ENCODE measurements at places on chromosomes 3 and 15.

- no peaks in the 10 kb centered on the region for H3K4me1 ChIP-seq
- H3K27ac ChIP-seq: no peak overlapping the region
- no peak for DNase-seq
- H3K4me3 ChIP-seq: no peak overlapping the region
These were observed 161.7 kb upstream of the ZNF385D start for GRCh38 chr3:21912711-21913110.

DNA sequence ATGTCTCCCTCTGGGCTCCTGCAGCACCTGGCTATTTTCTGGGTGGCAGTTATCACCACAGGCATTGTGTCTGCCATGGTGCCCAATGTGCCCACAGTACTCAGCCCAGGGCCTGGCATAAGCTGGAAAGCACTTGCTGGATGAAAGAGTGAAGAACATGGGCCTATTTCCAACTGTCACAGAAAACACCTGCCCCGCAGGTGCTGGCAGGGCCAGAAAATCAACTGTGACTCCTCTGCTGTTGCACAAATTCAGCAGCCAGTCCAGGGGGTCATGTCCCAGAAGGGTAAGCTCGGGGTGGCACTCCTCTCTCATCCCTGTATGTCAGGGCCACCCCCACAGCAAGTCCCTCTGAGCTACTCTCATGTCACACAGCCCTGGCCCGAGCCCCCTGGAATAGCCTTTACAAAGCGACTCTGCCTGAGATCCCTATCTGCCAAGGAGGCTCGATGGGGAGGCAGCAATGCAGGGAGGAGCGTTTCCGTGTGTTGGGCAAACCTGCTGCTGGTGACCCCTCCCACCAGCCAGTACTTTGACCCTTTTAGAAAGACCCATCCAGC, 16.9 kb downstream of the ITIH3 start:
- H3K27me3 ChIP-seq: no peaks in the 10 kb centered on the region
- no peaks in the 10 kb centered on the region for H3K4me1 ChIP-seq
- no peak overlapping the region for H3K4me3 ChIP-seq
- no peaks in the 10 kb centered on the region for H3K36me3 ChIP-seq

DNA sequence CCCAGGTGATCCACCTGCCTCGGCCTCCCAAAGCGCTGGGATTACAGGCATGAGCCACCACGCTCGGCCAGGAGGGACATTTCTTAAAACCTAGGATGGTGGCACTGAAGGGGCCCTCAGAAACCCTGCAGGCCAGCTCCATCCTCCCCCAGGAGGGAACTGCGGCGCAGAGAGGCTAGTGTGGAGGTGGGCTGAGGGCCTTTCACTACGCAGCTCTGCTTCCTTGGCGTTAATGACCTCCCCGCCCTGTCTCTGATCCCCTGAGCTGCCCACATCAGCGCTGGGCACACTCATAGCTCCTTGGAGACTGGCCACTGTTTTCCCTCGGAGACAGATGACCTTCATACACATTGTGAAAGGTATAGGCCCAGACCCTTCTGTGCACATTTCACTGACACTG, 46.2 kb upstream of the MAGEF1 start:
- peaks cover 5% of the 10 kb centered on the region for H3K4me1 ChIP-seq
- DNase-seq: no peak
- H3K27ac ChIP-seq: no peak overlapping the region
- no peak overlapping the region for H3K4me3 ChIP-seq
- no peaks in the 10 kb centered on the region for H3K27me3 ChIP-seq

DNA sequence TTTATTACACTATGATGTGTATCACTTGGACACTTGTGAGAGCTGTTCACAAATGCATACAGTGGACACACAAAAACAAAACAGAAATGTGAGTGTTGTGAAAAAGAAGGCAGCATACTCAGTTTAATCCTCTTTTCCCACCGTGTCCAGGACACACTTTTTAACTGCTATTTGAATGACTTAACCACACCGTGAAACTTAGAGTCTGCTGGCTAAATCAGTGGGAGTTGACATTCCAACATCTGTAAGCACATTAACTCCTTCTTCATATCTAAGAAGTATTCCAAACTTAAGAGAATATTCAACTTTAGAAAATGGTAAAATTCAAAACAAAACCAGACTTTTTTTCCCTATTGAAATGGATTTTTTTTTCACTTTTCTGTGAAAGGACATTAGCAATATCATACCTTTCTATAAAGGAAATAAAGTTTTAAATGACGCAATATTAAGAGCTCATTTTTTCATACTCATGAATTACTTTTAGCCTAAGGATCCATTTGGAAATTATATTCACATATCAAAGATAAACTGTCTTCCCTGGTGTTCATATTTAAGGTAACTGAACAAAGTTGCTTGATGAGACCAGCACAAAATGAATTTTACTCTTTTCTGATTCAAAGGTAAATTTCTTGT, 316.6 kb downstream of the RBMS3 start:
- no peak overlapping the region for H3K4me3 ChIP-seq
- H3K36me3 ChIP-seq: no peaks in the 10 kb centered on the region
- H3K27me3 ChIP-seq: no peaks in the 10 kb centered on the region
- no peaks in the 10 kb centered on the region for H3K4me1 ChIP-seq
- H3K27ac ChIP-seq: no peak overlapping the region

GRCh38 chr3:72633121-72633520, 215.1 kb downstream of the SHQ1 start:
- H3K36me3 ChIP-seq: peaks cover 9% of the 10 kb centered on the region
- H3K4me3 ChIP-seq: peak overlapping the region; percentile 33
- H3K27me3 ChIP-seq: peaks cover 17% of the 10 kb centered on the region
- peak overlapping the region; percentile 27 for H3K27ac ChIP-seq

GRCh38 chr3:149448331-149448831, 26.1 kb upstream of the TM4SF4 start:
- H3K4me3 ChIP-seq: no peak overlapping the region
- peak overlapping the region; percentile 57 for H3K27ac ChIP-seq
- no peak for DNase-seq

Data from activated T-cell treated with anti-CD3 and anti-CD28 coated beads, Interleukin-2, amount 50 U/mL, for 72 hours (primary cell).